ENCODE measurements at places on chromosomes 7 and 10.

GRCh38 chr7:41882745-41883420 is 180.0 kb upstream of the INHBA start:
- DNase-seq = no peak

DNA sequence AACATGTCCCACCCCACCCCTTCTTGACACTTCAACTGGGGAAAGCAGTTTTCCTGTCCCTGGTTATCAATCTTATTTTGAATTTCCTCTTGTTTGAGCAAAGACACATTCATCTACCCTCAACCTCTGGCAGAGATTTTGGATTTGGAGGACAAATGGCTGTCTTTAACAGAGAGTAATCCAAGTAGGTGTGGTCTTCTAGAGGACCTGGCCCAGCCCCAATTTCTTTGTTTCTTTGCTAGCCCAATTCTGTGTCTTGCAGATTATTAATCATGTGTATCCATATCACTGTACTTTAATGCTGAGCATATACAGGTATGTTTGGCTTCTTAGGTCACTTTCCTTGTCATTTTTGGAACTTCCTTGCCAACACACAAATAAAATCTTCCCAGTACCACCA is 58.8 kb upstream of the ADCY1 start:
- DNase-seq = no peak

GRCh38 chr7:70527520-70528115 is 604.3 kb upstream of the GALNT17 start:
- DNase-seq = no peak

GRCh38 chr10:78211561-78212051 is 177.9 kb downstream of the RPS24 start:
- DNase-seq = no peak

DNA sequence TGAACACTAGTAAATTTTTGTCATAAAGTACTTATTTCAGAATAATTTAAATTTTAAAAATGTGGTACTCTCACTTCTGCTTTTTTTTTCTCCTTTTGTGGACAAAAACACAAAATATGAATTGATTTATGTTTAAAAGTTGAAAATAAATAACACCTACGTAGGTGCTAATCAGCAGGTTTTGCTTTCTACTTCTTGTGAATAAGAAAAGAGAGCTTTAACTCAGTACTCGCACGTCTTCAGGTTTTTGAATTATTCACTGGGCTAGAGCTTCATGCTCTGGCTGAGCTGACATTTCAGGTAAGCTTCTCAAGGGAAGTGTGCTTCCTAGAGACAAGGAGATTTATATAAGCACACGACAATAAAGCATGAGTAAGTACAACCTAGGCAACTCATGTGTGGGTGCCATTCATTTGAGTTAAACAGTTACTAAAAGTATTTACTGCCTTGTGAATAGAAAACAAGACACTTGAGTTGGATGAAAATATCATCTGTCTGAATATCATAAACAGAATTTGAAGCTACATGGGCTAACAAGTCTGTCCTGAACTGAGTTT is 190.0 kb upstream of the POT1 start:
- no peak for DNase-seq

DNA sequence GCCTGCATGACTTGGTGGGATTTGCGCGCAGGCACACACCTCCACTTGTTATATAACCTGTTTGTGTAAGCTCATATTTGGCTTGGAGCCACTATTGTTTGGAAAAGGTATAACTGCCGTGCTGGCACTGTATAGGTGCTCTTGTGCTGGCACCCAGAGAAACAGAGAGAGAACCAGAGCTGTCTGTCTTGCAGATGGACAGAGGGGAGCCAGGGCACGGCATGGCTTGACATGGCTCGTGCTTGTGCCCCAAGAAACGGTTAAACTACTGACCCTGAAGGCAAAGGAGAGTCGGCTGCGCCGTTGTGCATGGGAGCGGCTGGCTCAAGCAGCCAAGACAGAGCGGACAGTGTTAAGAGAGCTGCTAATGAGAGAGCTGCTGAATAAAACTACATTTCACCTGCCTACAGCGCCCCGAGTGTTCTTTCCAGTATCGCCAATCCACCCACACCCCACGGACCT is 23.2 kb downstream of the RAPGEF5 start:
- no peak for DNase-seq

DNA sequence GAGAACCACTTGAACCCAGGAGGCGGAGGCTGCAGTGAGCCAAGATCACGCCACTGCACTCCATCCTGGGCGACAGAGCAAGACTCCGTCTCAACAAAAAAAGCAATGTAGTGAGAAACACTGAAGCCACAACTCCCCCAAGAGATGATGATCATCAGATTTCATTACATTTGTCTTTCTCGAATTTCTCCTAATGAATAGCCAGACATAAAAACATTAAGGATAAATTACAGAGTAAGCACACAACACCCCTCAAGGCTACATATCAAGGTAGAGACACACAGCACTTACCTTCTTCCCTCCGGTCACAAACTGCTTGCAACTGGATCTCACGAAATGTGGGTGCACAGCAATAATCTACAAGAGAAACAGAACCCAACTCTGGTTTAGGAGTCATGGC is 91.5 kb downstream of the VPS41 start:
- DNase-seq = no peak

DNA sequence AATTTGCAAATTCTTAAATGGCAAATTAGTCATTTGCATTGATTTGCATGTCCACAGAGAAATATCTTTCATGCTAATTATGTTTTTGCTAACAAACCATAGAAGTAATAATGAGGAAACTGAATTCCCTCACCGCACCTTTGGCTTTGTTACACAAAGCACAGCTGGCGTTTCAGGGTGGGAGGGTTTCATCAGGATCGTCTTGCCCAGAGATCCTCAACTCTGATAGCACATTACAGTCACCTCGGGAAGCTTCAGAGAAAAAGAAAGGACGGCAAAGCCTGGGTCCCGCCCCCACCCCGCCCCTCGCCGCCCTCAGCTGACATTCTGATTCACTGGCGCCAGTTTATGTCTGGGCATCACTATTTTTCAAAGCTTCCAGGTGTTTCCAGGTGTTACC is 119.4 kb downstream of the PTPRN2 start:
- no peak for DNase-seq

- no peak for DNase-seq
Measured at GRCh38 chr10:101216207-101217043, 12.8 kb downstream of the LBX1 start.

DNA sequence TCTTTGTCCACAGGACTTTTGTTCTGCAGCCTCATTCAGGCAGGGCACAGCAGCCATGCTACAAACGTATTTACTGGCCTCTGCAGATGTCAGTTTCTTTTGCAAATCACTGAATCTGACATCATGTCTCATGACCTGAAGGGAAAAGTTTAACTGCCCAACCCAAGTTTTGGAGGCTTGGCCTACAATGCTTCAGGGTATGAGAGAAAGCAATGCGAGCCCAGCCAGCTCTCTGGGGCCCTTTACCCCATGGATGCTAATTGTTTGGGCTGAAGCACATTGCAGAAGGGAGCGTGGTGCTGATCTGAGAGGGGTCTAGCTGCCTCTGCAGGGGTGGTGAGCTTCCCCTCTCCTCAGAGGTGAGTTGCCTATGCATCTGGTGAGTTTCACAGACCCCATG is 179.9 kb upstream of the CXCL12 start:
- no peak for DNase-seq

DNA sequence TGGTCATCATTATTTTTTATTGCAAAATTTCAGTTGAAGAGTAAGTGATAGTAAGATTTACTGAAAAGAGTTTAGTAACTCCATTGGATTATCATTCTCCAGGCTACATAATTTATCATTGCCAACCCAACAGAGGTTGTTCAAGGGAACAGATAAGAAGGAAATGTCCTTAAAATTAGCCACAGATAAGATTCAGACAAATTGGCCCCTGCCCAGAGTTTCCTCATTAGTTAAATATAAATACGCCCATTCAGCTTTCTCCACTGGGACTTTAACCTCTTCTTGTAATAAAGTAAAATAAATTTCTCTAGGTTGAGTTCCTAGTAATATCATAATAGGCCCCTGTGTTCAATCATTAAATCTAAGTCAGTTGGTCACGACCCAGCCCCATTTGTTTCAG is 27.7 kb upstream of the PHYHIPL start:
- no peak for DNase-seq

DNA sequence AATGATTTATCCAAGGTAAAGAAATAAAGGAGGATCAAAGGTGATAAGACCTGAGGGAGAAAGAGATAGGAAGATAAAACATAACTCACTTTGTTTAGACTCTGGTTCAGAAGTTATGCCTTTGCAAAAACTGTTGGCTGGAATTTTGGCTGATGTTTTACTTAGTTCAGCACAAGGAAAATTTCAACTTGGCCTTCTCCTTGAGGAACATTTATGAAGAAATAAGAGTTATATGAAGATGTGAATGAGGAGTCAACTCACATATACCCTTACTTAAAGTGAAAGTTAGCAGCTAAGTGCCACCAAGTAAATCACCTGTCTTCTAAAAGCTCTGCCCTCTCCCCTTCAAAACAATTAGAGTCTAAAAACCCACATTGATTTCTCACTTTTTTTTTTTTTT is 39.7 kb upstream of the COL1A2 start:
- DNase-seq = no peak

DNA sequence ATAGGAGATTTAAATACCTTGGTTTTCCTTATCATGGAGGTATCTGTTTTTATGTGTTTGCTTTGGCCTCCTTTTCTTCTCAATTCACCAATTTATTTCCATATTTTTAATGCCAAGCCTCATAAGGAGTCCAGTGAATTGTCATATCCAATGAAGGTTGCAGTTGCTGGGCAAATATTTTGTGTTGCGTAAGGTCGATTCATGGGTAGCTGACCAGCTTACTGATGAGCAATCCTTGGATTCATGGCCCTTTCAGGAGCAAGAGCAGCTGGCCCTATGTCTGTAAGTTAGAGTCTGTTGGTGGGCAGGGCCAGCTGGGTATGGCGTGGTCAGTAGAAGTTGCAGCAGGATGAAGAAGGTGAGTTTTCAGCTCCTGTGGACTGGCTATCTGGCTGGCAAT is 182.9 kb downstream of the PFKFB3 start:
- no peak for DNase-seq

DNA sequence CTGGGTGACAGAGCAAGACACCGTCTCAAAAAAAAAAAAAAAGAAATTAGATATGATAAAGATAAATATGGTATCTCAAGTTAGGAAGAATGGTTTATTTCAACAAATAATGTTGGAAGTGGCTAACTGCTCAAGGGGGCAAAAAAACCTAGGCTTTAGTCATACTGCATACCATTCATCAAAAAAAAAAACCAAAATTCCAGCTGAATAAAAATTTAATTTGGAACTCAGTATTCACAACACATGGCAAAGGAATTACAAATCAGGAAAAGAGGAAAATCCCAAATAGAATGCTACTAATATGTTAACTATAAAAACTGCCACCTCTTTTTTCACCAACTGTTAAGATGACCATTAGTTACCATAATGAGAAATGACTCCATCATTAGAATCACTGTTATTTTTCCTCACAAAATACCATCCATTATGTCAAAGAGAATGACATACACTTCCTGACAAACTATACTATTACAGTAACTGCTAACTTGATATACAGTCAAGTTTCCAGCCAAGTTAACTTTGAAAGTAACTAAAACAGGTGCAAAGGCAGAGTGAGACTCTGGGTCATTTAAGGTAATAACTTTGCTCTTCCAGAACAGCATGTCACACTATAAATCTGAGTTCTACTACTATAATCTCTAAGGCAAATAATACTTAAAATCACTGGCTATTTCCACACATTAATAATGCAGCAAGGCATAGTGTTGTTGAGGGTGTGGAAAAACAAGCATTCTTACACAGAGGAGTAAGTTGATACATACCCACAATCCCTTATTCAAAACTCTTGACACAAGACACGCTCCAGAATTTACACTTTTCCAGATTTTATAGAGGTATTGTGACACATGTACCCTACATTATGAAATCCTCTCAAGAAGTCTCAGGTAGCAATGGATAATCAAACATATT is 10.2 kb downstream of the KBTBD2 start:
- DNase-seq = no peak

- DNase-seq = no peak
Measured at GRCh38 chr7:85119934-85120333, 66.9 kb downstream of the SEMA3D start.

DNA sequence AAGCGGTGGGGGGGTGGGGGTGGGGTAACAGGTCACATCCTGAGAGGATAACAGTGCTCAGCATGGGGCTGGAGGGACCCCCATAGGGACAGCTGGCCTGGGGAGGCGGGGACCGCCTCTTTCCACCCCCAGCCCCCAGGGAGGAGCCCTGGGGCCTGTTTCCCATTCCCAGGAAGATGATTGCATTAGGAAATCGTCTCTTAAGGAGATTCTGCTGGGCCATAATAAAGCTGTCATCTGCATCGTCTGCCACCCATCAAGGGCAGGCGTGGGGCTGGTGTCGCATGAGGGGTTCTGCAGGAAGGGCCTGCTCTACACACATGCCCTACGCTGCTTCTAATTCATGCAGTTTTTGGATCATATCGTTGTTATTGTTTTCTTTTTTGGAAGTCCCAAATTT is 17.2 kb downstream of the RET start:
- DNase-seq = no peak

DNA sequence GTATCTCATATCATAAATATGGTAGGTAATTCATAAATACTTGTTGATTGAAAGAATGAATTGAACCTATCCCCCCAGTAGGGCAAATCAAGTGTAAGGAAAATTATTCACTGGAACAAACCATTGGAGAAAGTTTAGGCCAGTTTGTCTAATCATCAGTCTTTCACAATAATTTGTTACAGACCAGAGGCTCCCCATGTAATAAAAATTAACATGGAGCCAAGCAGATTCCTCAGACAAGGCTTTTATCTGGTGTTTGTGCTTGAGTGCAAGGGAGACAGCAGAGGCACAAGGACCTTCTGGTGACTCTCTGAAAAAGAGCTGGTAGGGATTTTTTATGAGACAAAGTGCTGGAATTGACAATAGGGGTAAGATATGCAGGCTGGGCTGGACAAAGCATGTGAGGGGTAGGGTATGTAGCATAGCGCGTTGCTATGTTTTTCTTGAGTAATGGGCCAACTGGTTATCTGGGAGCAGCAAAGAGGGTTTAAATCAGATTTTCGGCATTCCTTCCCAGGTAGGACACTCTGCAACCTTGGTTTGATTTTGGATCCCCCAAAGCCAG is 7.8 kb upstream of the PANK1 start:
- DNase-seq = no peak

GRCh38 chr10:118583611-118584010 is 11.8 kb downstream of the PRLHR start:
- DNase-seq = no peak

DNA sequence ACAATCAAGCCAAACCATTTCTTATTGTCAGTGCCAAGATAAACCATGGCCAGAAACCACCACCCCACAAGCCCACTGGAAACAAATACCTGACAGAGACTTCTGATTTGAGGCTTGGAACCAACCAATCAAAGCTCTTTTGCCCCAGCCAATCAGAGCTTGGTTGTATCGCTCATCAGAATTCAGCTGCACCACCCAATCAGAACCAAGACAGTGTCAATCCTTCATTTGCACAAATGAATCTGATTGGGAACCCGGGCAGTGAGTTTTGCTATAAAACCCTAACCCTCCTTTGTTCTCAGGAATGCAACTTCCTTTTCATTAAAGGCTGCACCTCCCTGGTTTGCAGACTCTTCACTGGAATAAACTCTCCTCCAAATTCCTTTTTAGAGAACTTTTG is 87.4 kb downstream of the ELAPOR2 start:
- no peak for DNase-seq
